Stimulated activated CD4-positive, alpha-beta T cell treated with anti-CD3 and anti-CD28 coated beads, Interleukin-15, amount 100 ng/mL, for 1 hour (primary cell): ENCODE measurements at places on chromosomes 5 and 9.

- DNase-seq, result no peak
These were observed 11.5 kb upstream of the FAF2 start for GRCh38 chr5:176436656-176437055.

- no peak for DNase-seq
These were observed 2.0 kb upstream of the DOLPP1 start for GRCh38 chr9:129078691-129079503.

DNA sequence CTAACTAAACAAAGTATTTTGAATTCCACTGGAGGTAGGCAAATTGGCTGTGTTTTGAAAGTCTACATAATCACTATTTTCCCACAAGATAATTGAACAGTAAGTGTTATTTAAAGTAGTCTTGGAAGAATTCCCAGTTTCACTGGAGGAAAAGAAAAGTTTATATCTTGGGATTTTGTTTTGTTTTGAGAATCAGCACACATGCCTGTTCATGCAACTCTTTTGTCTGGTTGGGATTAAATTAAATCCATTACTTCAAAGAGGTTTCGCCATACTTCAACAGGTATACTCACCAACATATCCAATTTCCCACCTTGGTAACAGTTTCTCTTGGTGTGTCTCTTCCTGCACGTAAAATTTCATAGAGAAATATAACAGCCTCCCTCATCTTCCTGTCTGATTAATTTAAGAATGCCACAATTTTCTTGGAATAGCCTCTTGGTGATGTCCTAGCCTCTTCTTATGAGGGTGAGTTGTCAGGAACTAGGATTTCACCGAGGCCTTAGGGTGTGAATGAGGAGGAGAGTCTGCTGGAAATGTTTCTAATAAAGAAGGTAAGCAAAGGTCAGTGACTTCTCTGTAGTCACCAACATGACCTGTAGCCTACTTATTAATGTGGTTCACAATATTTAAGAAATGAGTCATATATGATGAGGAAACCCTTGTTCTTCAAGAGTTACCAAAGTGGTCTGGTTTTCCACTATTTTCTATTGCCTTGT lies 48.1 kb downstream of the ITGA2 start:
- DNase-seq, result no peak

DNA sequence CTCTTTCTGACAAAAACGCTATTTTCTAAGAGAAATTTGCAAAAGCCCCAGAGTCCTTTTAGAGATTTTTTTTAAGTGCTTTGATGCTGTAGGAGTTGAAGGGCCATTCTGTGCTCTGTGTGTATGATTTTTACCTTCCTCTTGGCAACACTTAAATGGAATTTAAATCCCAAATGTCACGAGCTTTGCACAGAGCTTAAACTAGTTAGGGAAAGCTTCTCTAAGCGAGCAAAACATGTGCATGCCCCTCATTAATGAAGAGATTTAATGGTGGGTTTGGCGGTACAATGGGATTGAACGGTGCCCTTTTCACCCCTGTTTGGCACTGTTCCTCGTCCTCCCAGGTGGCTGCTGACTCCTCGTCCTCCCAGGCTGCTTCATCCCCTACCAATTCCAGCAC lies 220.7 kb downstream of the DRD1 start:
- DNase-seq, result no peak

DNA sequence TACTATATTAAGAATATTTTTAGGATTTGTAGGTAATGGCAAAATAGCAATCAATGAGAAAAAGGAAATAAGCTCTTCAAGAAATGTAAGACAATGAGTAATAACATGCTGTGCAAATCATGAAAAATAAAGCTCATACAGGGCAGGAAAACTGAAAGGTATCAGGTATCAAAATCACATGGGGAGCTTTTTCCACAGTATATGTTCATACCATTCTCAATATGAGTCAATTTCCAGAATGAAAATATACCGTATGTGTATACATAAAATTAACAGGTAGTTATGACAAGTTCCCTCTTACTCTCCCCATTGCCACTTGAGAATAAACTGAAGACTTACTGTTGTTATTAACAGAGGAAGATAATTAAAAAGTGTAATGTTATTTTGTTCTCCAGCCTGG lies 35.9 kb downstream of the EFCAB9 start:
- no peak for DNase-seq

GRCh38 chr9:136661641-136662325 lies 933 bp upstream of the EGFL7 start:
- no peak for DNase-seq

DNA sequence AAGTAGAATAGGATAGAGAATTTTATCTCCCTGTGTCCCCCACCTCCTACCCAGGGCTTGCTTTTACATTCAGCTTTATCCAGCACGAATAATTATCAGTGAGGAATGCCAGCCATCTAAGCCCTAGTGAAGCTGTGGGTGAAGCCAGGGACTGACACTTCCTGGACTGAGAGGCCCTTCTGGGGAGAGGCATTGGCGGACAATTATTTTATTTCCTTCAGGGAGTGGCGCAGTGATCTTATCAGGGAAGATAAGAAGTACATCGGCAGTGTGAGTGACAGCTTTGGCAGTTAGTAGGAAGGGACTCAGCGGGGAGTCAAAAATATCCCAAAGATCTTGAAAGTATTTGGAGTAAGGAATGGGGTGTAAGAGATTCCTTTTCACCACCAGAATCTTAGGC lies 34.9 kb upstream of the RPS23 start:
- no peak for DNase-seq

DNA sequence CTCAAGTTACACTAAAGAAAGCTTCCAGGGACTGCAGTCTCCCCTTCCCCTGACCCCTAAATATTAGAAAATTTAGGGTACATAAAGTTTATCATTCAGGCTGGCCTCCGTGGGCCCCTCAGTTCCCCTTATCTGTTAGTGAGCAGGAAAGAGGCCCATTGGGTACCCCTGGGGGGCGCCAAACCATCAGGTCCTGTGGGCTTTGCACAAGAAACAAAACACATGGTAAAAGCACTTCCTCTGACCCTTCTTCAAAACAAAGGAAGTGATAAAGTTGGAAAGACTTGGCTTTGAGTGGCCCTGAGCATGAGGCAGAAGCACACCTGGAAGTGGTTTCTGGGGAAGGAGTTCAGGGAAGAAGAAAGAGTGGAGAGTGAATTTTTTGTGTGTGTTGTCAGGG lies 213.0 kb downstream of the SMARCA2 start:
- no peak for DNase-seq

GRCh38 chr5:79746642-79747569 lies 57.3 kb downstream of the CMYA5 start:
- DNase-seq, result no peak

- DNase-seq, result no peak
These were observed 15.4 kb upstream of the SMIM15 start for GRCh38 chr5:61177716-61178115.

- no peak for DNase-seq
These were observed 198.9 kb downstream of the NXNL2 start for GRCh38 chr9:88733651-88734421.

GRCh38 chr5:51559921-51560658 lies 176.8 kb downstream of the ISL1 start:
- DNase-seq, result no peak

DNA sequence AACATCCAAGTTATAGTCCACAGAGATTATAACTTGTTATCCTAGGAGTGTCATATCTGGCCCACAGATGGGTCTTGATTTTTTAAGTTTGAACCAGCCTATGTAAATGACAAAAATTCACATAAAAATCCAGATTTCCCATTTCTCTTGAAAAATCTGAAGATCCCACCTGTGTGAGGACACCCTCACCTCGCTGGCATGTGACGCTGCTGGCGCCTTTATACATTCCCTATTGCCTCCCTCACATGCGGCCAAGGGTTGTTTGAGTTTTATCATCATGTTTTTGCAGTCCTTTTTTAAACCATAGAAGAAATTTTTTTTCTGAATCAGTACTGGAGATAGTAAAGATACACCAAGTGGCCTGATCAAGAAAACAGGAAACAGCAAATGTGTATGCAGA lies 25.9 kb upstream of the PPP1R2B start:
- DNase-seq, result no peak

GRCh38 chr5:68066277-68066955 lies 149.1 kb upstream of the PIK3R1 start:
- DNase-seq, result no peak

GRCh38 chr5:118818604-118819003 lies 169.7 kb downstream of the DTWD2 start:
- no peak for DNase-seq

- no peak for DNase-seq
These were observed 70.7 kb downstream of the GDNF start for GRCh38 chr5:37769108-37769507.

DNA sequence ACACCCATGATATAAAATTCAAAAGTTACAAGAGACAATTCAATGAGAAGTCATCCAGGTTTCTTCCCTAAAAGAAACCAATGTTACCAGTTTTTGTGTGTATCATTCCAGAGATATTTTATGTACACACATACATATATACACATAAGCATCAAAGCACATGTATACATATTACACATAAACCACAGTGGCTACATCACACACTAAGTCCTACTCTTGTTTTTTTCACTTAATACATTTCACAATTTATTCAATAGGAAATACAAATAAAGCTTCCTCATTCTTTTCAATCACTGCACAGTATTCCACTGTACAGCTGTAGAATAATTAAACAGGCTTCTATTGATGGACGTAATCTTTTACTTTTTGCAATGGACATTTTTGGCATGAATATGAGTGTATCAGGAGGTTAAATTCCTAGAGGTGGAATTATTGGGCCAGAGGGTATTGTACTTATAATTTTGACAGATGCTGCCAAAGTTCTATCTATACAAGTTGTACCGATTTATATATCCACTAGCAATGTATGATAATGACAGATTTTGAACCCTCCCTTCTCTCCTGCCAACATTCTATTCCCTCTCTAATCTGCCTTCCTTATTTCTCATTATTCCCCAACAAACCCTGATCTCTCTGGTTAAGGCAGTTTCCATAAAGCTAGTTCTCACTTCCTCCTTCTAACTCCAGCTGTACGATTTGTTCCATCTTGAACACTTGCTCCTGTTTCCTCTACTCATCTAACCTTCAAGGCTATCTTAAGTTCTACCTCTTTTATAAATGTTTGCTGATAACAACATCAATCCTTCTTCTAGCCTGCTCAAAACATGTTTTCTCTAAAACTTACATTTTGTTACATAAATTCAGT lies 35.2 kb downstream of the MRPS27 start:
- DNase-seq, result no peak
